ENCODE measurements at places on chromosomes 6 and 20.

DNA sequence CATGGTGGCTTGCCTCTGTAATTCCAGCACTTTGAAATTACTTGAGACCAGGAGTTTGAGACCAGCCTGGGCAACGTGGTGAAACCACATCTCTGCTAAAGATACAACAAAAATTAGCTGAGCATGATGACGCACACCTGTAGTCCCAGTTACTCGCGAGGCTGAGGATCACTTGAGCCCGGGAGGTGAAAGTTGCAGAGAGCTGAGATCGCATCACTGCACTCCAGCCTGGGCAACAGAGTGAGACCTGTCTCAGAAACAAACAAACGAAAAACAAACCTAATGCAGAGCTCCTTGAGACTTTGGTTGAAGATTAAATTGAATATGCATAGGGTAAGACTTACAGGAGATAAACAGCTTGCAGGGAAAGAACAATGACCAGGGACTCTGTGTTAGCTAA lies 80.8 kb downstream of the SCAF8 start:
- DNase-seq: no peak

- DNase-seq: no peak
These were observed 69.8 kb downstream of the DACT2 start for GRCh38 chr6:168249746-168250145.

- DNase-seq: no peak
These were observed 89.8 kb downstream of the MYB start for GRCh38 chr6:135270676-135271536.

DNA sequence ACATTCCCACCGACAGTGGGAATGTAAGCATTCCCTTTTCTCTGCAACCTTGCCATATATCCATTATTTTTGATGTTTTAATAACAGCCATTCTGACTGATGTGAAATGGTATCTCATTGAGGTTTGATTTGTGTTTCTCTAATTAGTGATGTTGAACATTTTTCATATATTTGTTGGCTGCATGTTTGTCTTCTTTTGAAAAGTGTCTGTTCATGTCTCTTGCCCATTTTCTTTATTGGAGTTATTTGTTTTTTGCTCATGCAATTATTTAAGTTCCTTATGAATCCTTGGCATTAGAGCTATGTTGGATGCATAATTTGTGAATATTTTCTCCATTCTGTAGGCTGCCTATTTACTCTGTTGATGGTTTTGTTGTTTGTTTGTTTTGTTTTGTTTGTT lies 18.0 kb upstream of the ABT1 start:
- DNase-seq: no peak

GRCh38 chr20:32648761-32649650 lies 24.7 kb downstream of the C20orf203 start:
- DNase-seq: no peak

- DNase-seq: peak; percentile 23
These were observed 64.7 kb upstream of the RPS6KA2 start for GRCh38 chr6:166691746-166692145.

DNA sequence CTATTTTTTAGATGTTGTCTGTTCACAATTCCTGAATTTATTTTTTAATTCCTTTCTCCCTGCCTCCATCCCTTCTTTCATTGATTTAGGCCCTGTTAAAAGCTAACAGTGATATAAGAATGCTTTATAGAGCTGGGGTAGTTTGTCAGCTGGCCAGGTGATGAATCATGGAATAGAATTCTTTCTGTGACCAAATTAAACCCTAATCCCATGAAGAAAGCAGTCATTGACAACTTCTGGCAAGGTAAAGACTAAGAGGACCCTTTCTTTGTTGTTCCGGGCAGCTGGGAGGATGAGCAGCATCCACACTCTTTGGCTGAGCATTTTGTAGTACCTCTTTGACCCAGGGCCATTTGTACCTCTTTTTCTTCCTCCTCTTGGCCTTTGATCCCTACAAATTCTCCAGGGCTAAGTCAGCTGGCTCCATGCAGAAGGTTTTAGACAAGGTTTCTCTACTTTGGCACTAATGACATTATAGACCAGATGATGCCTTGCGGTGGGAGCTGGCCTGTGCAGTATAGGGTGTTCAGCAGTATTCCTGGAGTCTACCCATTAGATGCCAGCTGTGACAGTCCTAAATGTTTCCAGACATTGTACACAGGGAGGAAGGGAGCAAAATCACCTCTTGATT lies 102.9 kb downstream of the SLX4IP start:
- no peak for DNase-seq
